Sigmoid colon (tissue), 7 donors: ENCODE measurements at places on chromosomes 5 and 9. TPM values are rescaled to one million over a fixed set of nuclear protein-coding genes. Genes with fewer than 3 reads are reported as not detected.
A peak's percentile ranks its signal among the peaks of the same experiment; 100 is the strongest.

- H3K4me3 ChIP-seq, result no peak overlapping the region
- no peak for DNase-seq
- no peak overlapping the region for H3K27ac ChIP-seq
- no peaks in the 10 kb centered on the region for H3K4me1 ChIP-seq
Observed at GRCh38 chr5:57033503-57033902, 81.6 kb upstream of the MIER3 start.

GRCh38 chr5:114346181-114346580 is 15.7 kb upstream of the KCNN2 start:
- H3K27ac ChIP-seq, result no peak overlapping the region
- H3K27me3 ChIP-seq, result no peaks in the 10 kb centered on the region
- no peak for DNase-seq
- H3K36me3 ChIP-seq, result no peaks in the 10 kb centered on the region
- no peak overlapping the region for H3K4me3 ChIP-seq

Gene ARHGEF28
- total RNA-seq, result 6.4 TPM

DNA sequence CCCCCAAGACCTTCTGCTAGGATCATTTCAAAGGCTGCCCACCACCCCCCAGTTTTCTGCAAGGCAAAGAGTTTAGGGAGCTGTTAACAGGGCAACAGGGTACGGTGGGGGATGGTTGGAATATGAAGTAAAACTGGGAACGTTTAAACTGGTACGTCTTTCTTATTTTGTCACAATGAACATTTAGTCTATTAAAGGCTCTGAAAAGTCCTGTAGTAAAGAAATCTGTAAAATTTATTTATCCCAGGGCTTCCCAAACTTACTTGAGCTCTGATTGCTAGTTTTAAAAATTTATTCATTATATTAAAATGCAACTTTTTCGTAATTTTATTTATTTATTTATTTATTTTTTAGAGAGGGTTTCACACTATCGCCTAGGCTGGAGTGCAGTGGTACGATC is 62.0 kb downstream of the USP20 start:
- H3K4me1 ChIP-seq, result no peaks in the 10 kb centered on the region
- no peak for DNase-seq
- no peak overlapping the region for H3K4me3 ChIP-seq
- H3K27me3 ChIP-seq, result no peaks in the 10 kb centered on the region
- H3K36me3 ChIP-seq, result peaks cover 85% of the 10 kb centered on the region

Gene TPRN
- 3.3 TPM for total RNA-seq

DNA sequence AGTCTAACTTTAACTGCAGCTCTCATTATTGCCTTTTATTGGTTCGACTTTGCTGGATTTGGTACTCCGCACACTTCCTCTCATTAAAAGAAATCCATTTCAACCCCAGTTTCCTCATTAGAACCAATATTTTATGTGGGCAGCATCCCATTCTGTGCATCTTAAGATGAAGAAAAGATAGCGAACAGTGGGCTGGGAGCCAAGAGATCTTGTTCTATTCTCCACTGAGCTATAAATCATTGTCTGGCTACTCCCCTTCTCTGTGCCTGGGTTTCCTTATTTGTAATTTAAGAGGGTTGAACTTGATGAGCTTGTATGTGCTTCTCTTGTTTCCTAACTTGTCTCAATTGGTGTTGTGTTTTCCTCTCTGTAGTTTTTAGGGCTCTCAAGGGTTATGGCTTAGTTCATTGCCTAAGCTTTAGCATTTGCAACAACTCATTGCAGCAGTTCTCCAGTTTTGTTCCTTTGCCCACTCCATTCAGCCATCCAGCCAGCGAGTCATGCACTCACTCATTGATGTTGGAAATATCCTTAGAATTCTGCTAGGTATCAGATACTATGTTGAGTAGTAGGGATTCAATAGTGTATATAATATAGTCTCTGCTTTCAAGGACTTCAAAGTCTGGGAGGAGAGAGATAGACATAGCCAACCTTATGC is 273.3 kb upstream of the TNC start:
- no peaks in the 10 kb centered on the region for H3K36me3 ChIP-seq
- H3K27ac ChIP-seq, result no peak overlapping the region
- no peaks in the 10 kb centered on the region for H3K4me1 ChIP-seq

- no peak overlapping the region for H3K4me3 ChIP-seq
- no peak overlapping the region for H3K27ac ChIP-seq
- H3K36me3 ChIP-seq, result no peaks in the 10 kb centered on the region
- peaks cover 65% of the 10 kb centered on the region for H3K4me1 ChIP-seq
Observed at GRCh38 chr5:132460846-132461568, 29.6 kb downstream of the IRF1 start.

Gene SUB1
- total RNA-seq, result 108 TPM

Gene GHR
- total RNA-seq, result 13.7 TPM

DNA sequence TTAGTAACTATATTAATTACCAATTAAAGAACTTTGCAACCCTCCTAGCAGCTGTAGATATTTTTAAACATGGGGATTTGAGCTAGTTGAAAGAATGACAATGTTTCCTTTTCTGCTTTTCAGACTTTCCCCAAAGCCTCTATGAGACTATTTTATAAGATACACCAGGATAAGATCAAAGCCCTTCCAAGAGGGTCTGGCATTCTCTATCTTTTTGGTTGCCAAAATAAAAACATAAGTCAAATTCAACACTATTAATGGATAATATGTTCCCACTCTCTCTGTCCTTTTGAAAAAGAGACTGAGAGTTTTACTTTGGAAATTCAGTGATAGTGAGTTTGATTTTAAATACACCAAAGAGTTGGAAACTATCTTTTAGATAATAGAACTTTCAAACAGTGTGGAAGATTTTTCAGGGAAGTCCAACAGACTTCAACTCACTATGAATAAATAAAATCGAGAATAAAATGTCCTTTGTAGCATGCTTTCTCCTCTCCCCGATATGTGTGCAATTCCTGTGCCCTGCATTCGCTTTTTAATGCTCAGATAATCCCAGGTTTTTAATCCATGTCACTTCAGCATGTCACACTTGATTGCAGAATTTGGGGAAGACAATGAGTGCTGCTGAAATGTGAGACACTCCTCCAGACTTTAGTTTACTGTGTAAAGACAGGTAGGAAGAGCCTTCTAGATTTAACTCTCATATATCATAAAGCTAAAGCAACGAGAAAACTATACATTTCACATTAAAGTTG is 1095.7 kb upstream of the DMAC1 start:
- no peaks in the 10 kb centered on the region for H3K27me3 ChIP-seq
- DNase-seq, result no peak
- no peaks in the 10 kb centered on the region for H3K4me1 ChIP-seq
- H3K27ac ChIP-seq, result no peak overlapping the region
- no peaks in the 10 kb centered on the region for H3K36me3 ChIP-seq

DNA sequence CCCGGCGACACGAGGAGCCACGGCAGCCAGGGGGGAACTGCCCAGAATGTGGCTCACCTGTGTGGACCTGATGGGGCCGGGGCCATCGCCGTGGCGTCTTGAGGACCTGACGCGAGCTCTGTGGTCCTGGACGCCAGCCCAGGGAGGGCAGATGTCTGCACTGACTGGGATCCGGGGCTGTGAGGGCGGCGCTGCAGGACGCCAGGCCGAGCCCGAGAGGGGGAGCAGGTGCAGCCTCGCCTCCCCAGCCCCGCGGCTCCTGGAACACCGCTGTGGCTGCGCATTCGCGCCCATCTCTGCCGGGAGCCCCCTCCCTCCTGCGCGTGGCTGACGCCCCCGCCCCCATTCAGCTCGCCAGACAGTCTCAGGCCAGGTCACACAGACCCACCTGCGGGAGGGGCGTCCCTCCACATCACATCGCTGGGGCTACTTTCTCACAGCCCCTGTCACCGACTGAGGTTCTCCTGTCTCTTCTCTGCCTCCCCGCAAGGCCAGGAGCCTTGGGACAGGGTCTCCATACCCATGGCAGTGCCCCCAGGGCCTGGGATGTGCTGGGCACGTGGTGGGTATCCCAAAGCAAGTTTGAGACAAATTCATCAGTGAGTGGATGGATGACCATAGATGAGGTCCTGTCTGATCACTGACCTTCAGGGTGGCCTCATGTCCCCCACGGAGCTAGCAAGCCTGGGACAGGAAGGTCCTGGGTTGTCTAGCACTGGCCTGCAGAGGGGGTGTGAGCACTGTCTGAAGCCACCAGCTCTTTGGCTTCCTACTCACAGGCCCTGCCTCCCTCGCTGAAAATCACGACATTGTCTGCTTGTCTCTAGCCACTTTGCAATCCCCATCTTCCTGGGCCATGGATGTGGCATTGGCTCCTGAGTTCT is 47.3 kb downstream of the RASGEF1C start:
- H3K36me3 ChIP-seq, result no peaks in the 10 kb centered on the region
- no peak overlapping the region for H3K27ac ChIP-seq
- DNase-seq, result peak; percentile 61
- peaks cover 6% of the 10 kb centered on the region for H3K27me3 ChIP-seq

- H3K27ac ChIP-seq, result peak overlapping the region; percentile 69
- DNase-seq, result no peak
- no peaks in the 10 kb centered on the region for H3K36me3 ChIP-seq
- H3K27me3 ChIP-seq, result no peaks in the 10 kb centered on the region
Observed at GRCh38 chr5:95668728-95669127, 14.1 kb downstream of the SPATA9 start.

GRCh38 chr5:135700731-135701130 is 121.9 kb upstream of the CXCL14 start:
- no peak for DNase-seq
- H3K27me3 ChIP-seq, result no peaks in the 10 kb centered on the region

- no peak overlapping the region for H3K4me3 ChIP-seq
- H3K27ac ChIP-seq, result no peak overlapping the region
- peaks cover 23% of the 10 kb centered on the region for H3K36me3 ChIP-seq
- H3K27me3 ChIP-seq, result no peaks in the 10 kb centered on the region
Observed at GRCh38 chr9:136899196-136899595, 12.9 kb downstream of the TRAF2 start.

GRCh38 chr5:1324719-1325190 is 20.1 kb downstream of the CLPTM1L start:
- no peak overlapping the region for H3K4me3 ChIP-seq
- no peak overlapping the region for H3K27ac ChIP-seq
- DNase-seq, result peak; percentile 24
- H3K27me3 ChIP-seq, result no peaks in the 10 kb centered on the region
- H3K4me1 ChIP-seq, result no peaks in the 10 kb centered on the region
- peaks cover 52% of the 10 kb centered on the region for H3K36me3 ChIP-seq

Gene IFNA2
- total RNA-seq, result 0.33 TPM

GRCh38 chr9:36730414-36730813 is 157.7 kb downstream of the MELK start:
- no peaks in the 10 kb centered on the region for H3K4me1 ChIP-seq
- H3K27me3 ChIP-seq, result no peaks in the 10 kb centered on the region
- H3K27ac ChIP-seq, result no peak overlapping the region
- DNase-seq, result no peak
- no peaks in the 10 kb centered on the region for H3K36me3 ChIP-seq
- no peak overlapping the region for H3K4me3 ChIP-seq

DNA sequence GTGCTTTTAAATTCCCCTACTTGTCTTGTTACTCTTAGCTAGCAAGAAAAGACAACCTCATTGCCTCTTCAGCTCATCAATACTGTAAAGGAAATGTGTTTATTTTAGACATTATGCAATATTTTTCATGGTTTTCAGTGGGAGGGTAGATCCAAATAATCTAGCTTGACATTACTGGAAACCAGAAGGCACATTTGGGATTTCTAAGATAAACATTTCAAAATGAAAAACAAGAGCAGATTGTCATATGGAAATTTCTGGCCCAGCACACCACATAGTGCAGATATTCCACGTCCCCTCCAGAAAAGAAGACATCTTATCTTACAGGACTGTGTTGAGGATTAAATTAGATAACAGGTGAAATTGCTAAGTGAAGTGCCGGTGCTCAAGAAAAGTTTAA is 296.9 kb downstream of the MSX2 start:
- no peaks in the 10 kb centered on the region for H3K36me3 ChIP-seq
- H3K27ac ChIP-seq, result no peak overlapping the region
- H3K4me3 ChIP-seq, result no peak overlapping the region
- no peaks in the 10 kb centered on the region for H3K4me1 ChIP-seq

DNA sequence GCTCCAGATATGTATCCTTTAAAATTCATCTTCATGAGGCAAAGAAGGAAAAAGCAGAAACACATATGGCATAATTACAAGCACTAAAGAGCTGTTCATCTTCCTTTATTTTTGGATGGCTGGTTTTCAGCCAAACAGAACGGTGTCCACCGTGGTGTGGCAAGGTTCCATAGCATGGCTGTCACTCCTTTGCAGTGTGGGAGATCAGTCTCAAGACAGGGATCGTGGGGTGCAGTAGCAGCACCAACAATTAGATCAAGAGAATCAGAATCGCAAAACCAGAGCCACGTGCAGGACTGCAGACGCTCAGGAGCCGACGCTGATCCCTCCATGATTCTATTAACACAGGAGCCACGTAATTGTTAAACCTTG is 79.5 kb downstream of the SEMA4D start:
- H3K4me3 ChIP-seq, result no peak overlapping the region
- no peaks in the 10 kb centered on the region for H3K27me3 ChIP-seq
- H3K36me3 ChIP-seq, result no peaks in the 10 kb centered on the region
- DNase-seq, result no peak

Gene RASEF
- 0.28 TPM for total RNA-seq

- no peak overlapping the region for H3K4me3 ChIP-seq
- no peak for DNase-seq
- no peak overlapping the region for H3K27ac ChIP-seq
- no peaks in the 10 kb centered on the region for H3K4me1 ChIP-seq
- no peaks in the 10 kb centered on the region for H3K36me3 ChIP-seq
Observed at GRCh38 chr5:171635028-171635427, 150.6 kb upstream of the SMIM23 start.

Gene STPG3
- not detected for total RNA-seq

Gene RNF38
- 48.7 TPM for total RNA-seq

DNA sequence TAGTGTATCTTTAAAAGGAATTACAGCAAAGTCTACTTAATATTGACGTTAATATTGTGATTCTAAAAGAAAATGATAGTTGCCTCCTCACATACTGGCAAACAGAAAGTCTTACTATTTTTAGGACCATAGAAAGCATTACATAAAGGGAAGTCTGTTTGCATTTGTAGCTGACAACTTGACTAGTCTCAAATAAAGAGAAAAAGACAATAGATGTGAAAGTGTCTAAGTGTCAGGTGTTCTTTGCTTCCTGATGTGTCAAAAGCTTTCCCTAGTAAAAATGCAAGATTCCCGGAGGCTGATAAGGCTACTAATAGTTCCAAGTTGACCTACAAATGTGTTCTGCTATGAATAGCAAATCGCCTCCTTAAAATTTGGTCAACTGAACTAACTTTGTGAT is 259.7 kb downstream of the CDH10 start:
- H3K27me3 ChIP-seq, result no peaks in the 10 kb centered on the region
- no peaks in the 10 kb centered on the region for H3K36me3 ChIP-seq
- no peak for DNase-seq
- no peaks in the 10 kb centered on the region for H3K4me1 ChIP-seq
